ENCODE measurements at places on chromosomes 5 and 9.

GRCh38 chr9:20028849-20029231 is 240.0 kb upstream of the SLC24A2 start:
- DNase-seq: no peak

- no peak for DNase-seq
These were observed 47.8 kb upstream of the IER5L start for GRCh38 chr9:129225815-129226214.

DNA sequence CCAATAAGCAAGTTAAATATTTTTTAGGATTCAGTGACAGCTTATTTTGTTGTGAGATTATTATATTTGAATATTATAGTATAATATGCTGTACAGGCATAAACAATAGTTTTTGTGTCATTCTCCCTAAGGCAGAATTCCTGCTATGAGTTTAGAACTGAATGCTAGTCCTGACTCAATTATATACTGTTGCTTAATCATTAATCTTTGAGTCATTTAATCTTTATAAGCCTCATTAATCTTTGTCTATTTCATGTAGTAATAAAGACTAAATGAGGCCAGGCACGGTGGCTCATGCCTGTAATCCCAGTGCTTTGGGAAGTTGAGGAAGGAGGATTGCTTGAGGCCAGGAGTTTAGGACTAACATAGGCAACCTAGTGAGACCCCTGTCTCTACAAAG is 3.6 kb upstream of the DCP2 start:
- no peak for DNase-seq

- no peak for DNase-seq
These were observed 55.6 kb downstream of the ALG2 start for GRCh38 chr9:99166149-99166548.

DNA sequence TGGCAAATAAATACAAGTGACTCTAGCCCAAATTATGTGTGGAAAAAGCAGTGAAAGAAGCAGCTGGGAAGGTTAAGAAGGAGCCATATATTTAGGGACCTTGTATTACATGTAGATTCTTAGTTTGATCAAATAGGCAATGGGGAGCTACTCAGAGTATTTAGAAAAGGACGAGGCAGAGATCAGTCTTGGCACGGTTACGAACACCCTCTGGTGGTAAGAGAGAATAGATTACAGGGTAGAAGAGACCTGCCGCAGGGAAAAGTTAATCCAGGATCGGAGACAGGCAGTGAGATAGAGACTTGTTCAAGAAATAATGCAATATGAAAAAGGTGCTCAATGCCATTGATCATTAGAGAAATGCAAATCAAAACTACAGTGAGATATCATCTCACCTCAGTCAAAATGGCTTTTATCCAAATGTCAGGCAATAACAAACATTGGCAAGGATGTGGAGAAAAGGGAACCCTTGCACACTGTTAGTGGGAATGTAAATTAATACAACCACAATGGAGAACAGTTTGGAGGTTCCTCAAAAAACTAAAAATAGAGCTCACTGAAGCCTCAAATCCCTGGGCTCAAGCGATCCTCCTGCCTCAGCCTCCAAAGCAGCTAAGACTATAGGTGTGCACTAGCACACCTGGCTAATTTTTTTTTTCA is 12.0 kb downstream of the INIP start:
- no peak for DNase-seq

GRCh38 chr5:36744773-36745589 is 131.6 kb upstream of the NIPBL start:
- peak; percentile 16 for DNase-seq

GRCh38 chr5:104937598-104937997 is 1375.0 kb upstream of the NUDT12 start:
- no peak for DNase-seq

- DNase-seq: no peak
These were observed 122.7 kb upstream of the LMX1B start for GRCh38 chr9:126490871-126491567.

All from stimulated activated CD4-positive, alpha-beta T cell treated with anti-CD3 and anti-CD28 coated beads, Interleukin-4, amount 100 ng/mL, for 48 hours (primary cell).